ENCODE measurements at places on chromosomes 16 and 17.
A peak's percentile ranks its signal among the peaks of the same experiment; 100 is the strongest.

DNA sequence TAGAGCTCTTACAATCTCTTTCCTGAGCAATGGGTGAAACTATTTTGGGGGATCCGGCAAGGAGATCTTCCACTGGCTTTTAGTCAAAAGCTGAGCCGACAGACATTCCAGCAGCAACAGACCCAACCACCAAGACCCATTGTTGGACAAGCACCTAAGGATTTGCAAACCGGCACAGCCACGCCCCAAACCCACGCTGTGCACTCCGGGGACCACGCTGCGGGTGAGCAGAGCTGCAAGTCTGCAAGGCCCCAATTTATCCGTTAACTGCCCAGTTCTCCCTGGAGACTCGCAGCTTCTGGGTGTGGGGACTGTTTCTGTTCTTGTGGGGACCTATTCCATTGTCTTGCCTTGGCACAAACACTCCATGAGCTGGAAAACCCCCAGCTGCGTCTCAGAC, 45.9 kb downstream of the C16orf95 start:
- no peak for DNase-seq

DNA sequence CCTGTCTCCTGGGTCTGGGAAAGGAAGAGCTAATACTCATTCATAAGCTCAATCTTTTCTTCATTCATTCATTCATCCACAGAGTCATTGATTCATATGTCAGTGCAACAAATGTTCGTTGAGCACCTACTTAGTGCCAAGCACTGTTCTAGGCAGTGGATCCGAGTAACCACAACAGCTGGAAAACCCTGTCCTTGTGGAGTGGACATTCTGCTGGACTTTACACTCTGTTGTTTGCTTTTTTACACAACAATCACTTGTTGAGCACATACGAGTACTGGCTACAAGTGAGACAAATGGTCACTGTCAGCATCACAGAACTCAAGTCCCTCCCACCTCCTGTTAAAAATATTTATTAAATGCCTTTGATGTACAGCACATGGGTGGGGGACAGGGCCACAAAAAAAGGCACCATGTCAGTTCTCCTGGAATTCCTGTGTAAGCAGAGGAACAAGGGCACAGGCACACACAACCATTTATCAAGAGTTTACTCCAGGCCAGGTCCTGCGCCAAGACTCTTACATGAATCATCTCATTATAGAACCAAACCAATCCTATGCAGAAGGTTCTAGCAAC, 46.9 kb downstream of the TEKT5 start:
- DNase-seq, result no peak

- DNase-seq, result peak; percentile 26
Measured at GRCh38 chr17:81961087-81961511, at the start of gene NOTUM. TSS of gene NOTUM (minus strand) at chr17:81961187. CDS start at chr17:81960909, 278 bp downstream.

- DNase-seq, result no peak
Measured at GRCh38 chr16:46896314-46896968, 12.3 kb downstream of the GPT2 start.

DNA sequence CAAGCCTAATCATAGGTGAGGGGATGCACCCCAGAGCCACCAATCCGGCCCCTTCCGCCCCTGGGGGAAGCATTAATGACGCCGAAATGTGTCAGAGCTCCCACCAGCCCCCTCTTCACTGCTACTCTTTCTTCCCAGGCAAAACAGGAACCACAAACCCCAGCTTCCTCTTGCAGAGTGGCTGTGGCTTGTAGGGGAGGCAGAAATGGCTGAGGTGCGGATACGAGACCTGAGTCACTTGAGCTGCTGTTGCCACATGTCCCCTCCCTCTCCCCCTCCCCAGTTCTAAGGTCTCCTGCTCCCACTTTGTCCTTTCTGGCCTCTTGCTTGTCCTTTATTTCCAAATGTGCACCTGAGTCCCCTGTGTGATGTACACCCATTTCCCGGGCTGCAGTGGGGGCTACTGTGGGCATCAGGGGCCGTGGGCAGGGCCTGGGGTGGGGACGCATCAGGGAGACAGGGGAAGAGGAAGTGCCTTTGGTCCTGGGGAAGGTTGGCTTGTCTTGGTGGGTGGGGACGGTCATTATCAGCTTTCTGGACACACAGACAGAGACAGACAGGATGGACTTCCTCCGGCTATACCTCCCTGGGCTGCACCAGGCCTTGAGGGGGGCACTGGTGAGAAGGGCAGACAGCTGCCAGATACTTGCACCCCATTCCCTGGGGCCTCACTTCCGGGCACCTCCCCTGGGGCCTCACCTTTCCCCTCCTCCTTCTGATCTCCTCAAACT, at the start of gene APOBR:
TSS of gene APOBR (plus strand) at position 523 of the 731 bp plus-strand sequence. CDS start at position 562, 39 bp downstream.
- DNase-seq, result no peak
